ENCODE measurements at places on chromosomes 7 and 10.

DNA sequence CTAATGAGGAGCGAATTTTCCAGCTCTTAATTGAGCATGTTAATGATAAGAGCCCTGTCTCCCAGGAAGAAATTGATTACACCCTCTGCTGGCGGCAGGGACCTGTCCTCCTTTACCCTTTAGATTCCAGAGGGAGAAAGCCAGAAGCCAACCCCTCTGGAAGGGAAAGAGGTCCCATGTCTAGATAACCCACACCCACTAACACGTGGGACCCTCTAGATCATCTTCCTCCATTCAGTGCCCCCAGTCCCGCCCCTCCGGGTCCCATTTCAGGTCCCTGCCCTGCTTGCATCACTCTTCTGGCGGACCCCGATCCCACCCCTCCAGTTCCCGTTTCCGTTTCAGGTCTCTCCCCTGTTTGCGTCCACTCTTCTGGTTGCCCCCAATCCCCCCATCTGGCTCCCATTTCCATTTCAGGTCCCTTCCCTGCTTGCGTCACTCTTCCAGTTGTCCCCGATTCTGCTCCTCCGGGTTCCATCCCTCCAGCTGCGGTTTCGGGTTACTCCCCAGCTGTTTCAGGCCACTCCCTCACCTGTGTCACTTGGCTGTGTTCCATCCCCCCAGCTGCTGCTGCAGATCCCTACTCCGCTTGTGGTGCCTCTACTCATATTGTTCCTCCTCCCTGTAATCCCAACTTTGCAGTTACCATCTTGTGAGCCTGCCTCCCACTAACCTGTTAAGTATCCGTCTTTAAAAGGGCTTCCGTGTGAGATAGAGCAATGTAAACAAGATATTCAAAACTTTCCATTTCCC lies 202.4 kb downstream of the SH2D4B start:
- DNase-seq, result no peak

- DNase-seq, result no peak
These were observed 244.9 kb downstream of the DNAJB6 start for GRCh38 chr7:157581740-157582139.

GRCh38 chr10:102501201-102502028 lies 1.1 kb downstream of the ACTR1A start:
- DNase-seq, result no peak

DNA sequence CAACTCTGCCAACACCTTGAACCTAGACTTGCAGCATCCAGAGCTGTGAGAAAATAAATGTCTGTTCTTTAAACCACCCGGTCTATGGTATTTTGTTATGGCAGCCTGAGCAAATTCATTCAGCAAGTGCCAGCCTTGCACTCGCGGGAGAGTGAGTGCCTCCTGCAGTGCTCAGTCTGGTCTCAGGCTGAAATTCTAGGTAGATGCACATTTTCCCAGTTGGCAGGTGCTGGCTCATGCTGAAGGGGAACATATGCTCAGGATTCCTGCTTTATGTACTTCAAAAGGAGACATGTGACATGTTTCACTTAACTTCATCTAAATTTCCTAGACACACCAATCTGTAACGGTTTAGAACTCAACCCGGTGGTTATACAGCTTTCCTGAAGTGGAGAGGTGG lies 170.8 kb downstream of the MGMT start:
- no peak for DNase-seq

DNA sequence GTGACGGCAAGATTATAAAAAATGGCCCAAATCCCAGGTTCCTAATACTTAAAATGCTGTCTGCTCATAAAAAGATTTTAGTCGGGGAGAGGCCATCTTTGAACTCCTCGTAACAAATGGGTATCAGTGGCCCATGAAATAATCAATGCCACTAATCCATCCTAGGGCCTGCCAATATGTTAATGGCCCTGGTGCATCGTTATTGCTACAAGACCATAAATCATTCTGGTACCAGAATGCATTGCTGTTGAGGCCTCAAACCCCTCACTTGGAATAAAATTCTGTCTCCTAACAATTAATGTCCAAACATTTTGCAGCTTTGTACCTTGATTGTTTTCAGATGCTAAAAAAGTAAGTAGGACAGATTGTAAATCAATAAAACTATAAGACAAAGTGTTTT lies 290.6 kb downstream of the LRMDA start:
- DNase-seq, result no peak

- no peak for DNase-seq
These were observed 177.2 kb downstream of the TAX1BP1 start for GRCh38 chr7:27917119-27917518.

DNA sequence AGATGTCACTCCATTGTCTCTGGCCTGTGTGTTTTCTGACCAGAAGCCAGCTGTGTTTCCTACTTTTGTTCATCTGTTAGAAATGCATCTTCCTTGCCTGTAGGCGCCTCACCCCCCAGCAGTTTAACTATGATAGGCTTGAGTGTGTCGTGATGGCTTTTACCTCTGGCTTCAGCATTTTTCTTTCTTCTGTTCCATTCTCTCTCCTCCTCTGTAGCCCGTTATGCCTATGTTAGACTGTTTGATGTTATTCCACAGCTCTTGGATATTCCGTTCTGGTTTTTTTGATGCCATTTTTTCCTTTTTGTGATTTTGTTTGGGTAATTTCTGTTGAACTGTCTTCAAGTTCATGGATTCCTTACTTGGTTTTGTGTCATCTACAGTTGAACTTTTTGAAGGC lies 17.9 kb downstream of the MMP21 start:
- no peak for DNase-seq

DNA sequence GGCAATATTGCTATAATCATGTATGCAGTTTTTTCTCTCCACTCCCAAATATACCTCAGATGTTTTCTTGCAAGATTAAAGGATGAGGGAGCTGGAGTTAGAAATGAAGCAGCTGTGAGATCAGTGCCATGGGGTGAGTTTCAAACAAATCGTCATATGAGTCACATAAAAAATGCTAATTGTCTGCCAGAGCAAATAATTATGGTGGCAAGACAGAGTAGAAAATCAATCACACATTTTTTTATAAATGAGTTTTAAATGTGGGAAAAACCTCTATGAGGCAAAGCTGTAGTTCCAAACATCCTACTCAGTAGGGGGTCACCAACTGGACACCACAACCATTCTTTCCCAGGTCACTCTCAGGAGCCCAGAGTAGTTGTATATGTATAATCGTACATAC lies 55.3 kb downstream of the CH25H start:
- no peak for DNase-seq
